ENCODE measurements at places on chromosomes 6 and 20.

DNA sequence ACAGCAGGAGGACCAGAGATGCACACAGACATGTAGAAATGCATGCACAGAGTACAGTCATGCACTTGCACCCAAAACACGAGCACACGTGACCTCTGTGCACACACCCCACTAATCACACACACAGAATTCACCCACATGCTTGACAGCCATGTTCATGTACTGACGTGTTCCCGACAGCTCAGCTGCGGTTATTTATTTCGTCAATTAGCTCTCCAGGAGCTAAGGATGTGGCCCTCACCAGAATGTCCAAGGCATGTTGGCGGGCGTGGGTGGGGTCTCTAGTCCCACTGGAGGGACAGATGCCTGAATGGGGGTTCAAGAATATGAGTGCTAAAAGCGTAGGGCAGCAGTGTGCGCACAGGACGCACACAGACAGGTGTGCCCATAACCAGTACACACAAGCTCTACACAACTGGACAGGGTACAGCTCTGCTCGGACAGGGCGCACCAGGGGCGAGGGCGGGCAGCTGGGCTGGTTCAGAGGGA, 571 bp upstream of the PRPF6 start:
- DNase-seq, result no peak

- DNase-seq, result no peak
These were observed 8.2 kb downstream of the DHX35 start for GRCh38 chr20:38970302-38970701.

DNA sequence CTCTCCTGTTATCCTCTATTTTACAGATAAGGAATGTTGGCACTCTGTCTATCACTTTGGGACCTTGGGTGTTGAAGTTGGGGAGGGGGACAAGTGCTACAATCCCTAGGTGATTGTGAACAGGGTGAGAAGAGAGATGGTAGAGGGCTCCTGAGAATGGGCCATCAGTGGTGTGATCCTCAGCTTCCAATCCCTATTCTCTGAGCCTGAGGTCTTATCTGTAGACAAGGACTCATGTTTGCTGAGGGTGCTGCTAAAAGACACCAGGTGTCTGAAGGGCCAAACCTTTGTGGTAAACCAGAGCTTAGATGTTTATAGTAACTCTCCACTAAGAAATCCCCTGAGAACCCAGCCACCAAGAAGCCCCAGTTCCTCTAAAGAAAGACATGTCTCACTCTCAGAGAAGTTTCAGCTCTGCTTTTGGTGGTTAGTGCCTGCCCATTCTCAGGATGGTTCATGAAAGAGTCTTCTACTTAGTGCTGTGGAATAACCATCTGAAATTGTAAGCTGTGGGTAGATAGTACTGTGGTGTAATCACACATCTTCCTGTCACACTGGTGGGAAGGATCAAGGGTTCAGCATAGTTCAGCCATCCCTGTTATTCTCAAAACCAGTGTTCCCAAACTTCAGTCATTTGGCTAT, 58.2 kb upstream of the IL20RA start:
- no peak for DNase-seq

DNA sequence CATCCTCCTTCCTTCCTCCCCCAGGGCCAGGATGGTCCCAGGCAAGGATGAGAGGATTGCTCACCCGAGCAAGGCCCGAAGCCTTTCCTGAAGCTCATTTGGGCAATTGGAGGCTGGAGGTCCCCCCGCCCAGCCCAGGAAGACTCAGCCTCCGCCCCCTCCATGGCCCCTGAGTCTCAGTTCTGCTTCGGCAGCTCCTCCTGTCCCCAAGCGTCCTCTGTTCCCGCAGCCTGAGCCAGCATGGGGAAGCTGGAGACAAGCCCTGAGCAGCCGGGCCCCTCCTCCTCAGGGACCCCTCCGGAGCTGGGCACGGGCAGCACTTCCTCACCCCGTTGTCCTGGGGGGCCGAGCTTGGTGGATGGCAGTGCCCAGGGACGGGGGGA, 26.0 kb downstream of the SLC17A9 start:
- no peak for DNase-seq

DNA sequence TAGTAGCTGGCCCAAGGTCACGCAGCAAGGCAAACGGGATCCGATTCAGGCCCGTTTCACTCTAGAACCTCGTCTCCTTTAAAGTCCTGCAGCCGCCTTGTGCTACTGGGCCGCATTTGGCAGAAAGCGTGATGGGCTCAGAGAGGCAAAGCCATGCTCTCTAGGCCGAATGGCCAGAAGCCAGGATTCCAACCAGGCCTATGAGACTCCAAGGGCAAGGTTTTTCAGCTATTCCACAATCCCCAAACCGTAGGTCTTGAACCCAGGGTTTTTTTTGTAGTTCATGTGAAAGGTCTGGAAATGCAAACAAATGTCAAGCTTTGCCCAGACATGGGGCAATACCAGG, 174.1 kb downstream of the PREX1 start:
- no peak for DNase-seq

DNA sequence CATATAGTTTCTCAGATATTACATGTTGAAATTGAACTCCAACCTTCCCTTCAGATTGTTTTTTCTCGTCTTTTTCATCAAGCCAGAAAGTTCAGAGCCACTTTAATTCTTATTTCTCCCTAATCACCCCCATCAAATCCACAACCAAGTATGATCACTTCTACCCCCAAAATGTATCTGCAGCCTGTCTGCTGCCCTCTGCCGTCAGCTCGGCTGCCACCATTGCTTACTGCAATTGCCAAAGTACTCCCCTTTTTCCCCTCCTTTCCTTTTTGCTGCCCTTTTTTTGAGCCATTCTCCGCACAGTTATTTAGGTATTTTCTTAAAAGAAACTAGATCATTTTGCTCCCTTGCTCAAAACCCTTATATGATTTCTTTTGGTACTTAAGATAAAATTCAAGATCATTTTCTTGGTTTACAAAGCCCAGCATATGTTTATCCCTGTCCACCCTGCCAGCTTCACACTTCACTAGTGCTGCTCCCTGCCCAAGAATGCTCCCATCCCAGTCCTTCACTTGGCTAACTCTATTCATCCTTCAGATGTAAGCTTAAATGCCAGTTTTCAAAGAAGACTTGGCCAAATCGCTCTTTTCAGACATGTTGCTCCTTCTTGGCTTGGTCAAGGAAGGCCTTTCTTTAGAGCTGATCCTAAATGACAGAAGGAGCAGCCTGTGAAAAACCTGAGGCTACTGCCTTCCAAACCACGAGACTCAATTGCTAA, 63.7 kb downstream of the SH3BGRL2 start:
- DNase-seq, result no peak

GRCh38 chr6:71333697-71334096, 45.1 kb downstream of the OGFRL1 start:
- DNase-seq, result no peak

DNA sequence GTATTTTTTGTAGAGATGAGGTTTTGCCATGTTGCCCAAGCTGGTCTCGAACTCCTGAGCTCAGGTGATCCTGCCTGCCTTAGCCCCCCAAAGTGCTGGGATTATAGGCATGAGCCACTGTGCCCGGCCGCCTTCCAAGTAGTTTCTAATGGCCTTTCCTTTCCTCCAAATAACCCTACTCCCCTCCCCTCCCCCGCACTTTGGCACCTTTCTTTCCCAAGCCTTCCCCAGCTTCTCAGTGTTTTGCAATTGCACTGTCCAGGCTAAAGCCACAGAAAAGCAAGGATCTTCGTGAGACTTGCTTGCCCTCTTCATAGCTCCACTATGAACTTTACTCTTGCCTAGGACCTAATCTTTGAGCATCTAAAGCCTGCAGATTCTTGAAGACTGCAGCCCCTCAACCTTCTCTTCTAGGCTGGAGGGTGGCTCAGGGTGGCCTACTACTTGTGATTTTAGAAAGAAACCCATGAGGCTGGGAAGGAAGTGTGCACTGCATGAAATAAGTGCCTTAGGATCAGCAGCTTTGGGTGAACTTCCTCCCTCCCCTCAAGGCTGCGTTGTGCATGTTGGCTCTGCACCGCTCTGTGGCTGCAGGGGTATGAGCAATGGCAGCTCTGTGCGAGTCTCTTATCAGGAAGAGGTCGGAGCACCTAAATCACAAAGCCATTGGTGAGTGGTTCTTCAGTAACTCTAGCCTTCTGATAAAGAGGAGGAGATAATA, 152.4 kb upstream of the SNX9 start:
- no peak for DNase-seq

- no peak for DNase-seq
These were observed 45.6 kb upstream of the FYN start for GRCh38 chr6:111918825-111919224.

DNA sequence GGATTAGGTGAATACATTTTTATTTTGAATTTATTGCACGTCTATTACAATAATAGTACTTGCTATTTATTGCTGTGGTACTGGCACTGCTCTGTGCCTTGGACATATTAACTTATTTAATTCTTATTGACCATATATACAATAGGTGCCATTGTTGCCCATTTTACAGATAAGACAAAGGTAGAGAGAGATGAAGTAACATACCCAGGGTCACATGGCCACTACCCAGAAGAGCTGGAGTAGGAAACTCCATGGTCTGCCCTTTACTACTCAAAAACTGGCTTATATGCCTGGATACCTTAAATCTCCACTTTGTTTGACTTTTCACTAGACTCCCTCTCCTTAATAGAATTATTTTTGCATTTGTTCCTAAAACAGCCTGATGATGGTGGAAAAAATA, 67.5 kb downstream of the ADGRG6 start:
- DNase-seq, result no peak

GRCh38 chr6:44042989-44043478, 84.2 kb downstream of the MRPL14 start:
- no peak for DNase-seq

DNA sequence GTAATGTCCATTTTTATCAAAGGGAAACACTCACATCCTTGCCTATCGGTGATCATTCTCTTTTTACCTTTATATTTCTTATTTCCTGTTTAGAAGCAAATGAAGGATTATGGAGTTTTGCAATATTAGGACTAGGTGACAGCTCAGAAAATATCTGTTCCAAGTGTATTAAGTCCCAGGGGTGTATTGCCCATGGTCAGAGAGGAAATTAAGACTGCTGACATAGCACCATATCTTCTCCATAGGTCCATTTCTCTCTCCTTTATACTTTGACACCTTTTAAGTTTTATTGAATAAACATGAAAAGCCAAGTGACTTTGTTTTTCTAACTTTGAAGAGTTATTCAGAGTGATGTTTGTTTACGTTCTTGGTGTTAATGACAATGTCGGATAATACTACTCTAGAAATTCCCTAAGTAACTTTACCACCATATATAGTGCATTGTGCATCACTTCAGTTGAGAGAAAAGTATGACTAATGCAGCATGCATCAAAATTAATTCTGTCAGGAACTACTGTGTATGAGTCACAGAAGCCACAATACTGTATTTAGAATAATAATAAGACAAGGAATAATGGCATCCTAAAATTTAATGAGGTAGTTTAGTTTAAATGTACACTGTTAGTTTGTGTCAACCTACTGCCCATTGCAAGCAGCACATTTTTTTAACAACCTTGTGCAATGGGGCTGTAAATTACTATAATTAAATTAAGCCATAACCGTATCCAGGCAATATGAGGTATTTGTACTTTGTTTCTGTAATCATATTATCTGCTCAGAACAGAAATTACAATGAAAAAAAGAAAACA, 474.4 kb upstream of the RNF217 start:
- no peak for DNase-seq

DNA sequence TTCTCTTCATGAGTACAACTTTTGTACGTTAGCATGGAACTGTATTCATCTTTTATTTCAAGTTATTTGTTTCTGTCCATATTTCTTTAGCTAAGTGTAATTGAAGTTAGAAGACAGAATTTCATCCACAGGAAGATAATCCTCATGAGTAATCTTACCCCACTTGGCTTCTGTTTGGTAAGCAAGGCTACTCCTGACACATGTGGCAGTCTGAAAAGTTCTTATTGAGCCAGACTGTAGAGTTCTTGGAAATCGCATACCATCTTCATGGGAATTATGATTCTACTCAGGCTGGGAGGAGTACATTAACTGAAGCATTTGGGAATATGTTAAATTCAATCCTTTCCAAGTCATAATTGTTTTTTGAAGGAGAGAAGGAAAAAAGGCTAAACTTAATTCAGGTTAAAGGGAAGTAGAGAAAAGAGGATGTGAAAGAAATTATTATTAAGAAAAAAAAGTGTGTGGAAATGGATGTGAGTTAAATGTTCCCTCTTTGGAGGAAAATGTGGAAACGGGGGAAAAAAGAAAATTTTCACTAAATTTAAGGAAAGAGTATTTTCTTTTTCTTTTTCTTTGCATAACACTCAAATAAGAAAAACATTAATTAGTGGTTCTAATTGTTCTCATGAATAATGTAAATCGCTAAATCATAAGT, 41.5 kb upstream of the TENT5A start:
- DNase-seq, result no peak

GRCh38 chr6:27441001-27441400, 31.9 kb downstream of the ZNF184 start:
- DNase-seq, result no peak

- DNase-seq, result no peak
These were observed 41.4 kb downstream of the TRMT6 start for GRCh38 chr20:5908981-5909380.

DNA sequence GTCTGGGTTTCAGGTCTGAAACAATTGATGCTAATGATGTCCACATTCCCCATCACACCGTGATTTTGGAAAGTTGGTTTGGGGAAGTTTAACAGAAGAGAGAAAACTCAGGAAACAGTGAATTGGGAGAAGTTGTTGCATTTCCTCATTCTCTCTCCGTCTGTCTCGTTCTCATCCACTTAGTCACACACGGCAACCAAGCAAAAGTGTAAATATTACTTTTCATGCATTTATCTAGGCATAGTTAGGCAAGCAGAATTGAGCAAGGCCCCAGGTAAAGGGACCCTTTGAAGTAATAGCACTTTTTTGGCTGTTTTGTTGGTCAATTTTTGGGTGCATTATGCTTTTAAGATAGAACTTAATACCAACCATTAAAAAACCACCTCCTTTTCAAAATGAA, 137.0 kb upstream of the SULF2 start:
- no peak for DNase-seq

DNA sequence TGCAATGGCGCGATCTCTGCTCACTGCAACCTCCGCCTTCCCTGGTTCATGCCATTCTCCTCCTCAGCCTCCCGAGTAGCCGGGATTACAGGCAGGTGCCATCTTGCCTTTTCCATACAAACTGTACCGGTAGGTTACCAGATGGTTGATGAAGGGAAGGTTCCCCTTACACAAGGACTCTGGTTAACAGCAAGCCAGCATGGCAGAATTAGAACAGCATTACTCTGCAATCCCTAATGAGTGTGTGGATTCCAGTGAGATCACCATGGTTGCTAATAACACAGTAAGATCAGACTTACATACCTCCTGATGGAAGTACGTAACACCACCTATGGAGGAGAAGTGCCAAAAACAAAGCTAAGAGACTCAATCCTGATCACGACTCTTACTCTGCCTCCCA, 51.7 kb downstream of the TTI1 start:
- DNase-seq, result no peak

GRCh38 chr6:161444464-161444863, 170.6 kb upstream of the AGPAT4 start:
- no peak for DNase-seq

GRCh38 chr20:17460119-17460518, 71.1 kb downstream of the BFSP1 start:
- no peak for DNase-seq

GRCh38 chr6:119917186-119917585, 567.6 kb upstream of the MAN1A1 start:
- DNase-seq, result no peak

- no peak for DNase-seq
These were observed 21.7 kb downstream of the KIZ start for GRCh38 chr20:21147593-21147992.
